ENCODE measurements at places on chromosomes 5 and 9.

DNA sequence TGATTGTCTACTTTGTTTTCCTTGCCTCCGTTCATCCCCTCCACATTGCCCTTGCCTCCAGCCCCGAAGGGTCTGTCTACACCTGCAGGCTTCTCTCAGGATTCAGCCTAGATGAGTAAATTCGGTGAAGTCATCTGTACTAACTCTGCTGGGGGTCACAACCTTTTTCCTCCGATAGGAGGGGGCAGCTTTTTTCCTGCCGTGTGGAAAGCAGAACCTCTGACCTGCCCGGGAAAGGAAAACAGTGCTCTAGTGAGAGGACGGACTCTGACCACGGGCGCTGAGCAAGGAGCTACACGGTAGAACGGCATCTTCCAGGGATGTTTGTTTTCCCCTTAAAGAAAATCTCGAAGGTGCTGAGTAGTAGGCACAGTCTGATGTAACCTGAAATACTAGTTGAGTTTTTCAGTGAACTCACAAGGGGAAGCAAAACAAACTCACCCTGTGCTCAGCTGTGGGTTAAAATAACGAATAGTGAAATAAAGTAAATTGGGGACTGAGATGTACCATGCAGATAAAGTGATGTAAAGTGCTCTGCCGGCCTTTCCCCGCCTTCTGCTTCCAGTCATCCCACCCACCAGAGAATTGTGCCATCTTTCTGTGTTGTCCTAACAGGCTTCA lies 281.8 kb downstream of the AOPEP start:
- no peak for DNase-seq

DNA sequence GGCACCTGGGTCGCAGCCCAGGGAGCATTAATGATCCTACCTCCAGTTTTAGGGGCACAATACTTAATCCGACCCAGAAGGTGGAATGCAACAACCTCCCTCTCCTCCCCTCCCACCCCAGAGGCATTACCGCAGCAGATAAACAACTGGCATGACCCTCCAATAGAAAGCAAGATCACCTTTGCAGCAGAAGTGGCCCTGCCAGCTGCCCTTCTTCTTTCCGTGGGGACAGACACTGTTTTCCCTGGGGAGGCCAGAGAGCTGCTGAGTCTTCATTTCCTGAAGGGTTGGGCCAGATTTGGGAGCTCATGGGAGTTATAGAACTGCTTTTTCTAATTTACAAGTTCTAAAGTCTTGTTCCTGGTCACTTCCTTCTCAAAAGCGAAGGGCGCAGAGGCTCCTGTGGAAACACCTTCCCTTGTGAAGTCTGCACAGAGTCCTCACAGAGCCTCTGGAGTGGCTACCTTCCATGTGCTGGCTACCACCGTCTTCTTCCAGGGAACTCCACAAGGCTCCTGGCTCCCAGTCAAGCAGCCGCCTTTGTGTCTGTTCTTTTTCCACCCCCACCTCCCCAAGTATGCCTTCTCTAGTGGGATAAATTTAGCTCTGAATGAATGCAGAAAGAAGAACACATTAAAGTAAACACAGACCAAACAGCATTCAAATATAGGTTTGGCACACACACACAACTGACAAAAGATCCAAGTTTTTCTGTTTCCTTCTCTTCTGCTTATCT lies 8.0 kb upstream of the PALM2AKAP2 start:
- no peak for DNase-seq

DNA sequence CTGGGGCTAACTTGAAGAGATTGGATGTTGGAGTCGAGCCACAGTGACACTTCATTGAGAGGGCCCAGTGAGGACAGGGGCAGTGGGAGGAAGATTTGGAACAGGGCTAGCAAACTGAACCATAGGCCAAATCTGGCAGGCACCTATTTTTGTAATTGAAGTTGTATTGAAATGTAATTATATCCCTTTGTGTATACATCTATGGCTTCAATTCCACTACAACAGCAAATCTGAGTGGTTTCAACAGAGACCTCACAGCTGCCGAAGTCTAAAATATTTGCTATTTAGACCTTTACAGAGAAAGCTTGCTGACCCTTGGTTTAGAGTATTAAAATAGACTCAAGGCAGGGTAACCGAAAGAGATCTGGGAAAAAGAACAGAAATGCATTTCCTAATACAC lies 4.7 kb upstream of the TNFSF8 start:
- DNase-seq, result no peak

GRCh38 chr5:555058-555623 lies 30.9 kb upstream of the SLC9A3 start:
- DNase-seq, result no peak

DNA sequence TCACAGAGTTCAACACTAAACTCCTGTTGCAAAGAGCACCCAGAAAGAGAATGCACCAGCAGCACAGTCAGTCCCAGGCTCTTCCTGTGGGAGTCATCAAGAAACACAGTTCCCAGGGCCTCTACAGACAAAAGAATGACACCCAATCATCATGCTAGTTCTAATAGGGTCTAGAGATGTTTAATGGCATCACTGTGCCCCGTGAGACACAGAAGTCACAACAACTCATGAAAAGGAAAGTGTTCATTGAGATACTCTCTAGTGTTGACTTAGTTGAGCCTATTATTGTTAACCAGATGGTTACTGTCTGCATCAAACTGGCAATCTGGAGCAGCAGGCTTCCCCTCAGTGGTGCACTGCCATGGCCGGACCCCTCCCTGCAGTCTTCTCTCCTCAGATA lies 1.6 kb downstream of the KLHL3 start:
- DNase-seq, result no peak

- no peak for DNase-seq
These were observed 19.9 kb upstream of the HMHB1 start for GRCh38 chr5:143791848-143792731.

DNA sequence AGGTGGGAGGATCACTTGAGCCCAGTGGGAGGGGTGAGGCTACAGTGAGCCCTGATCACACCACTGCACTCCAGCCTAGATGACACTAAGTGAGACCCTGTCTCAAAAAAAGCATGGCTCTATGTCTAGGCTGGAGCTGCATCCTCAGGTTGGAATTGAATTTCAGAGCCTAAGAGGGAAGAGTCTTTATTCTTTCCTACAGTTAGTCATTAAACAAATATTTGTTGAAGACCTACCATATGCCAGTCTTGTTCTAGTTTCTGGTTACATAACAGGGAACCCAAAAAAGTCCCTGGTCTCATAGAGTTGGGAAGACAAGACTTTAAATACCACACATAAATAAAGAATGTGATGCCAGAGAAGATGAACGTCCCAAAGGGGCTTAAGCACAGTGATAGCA lies 6.9 kb upstream of the GRPEL2 start:
- DNase-seq, result no peak

GRCh38 chr9:10946676-10947410 lies 334.0 kb upstream of the PTPRD start:
- no peak for DNase-seq

DNA sequence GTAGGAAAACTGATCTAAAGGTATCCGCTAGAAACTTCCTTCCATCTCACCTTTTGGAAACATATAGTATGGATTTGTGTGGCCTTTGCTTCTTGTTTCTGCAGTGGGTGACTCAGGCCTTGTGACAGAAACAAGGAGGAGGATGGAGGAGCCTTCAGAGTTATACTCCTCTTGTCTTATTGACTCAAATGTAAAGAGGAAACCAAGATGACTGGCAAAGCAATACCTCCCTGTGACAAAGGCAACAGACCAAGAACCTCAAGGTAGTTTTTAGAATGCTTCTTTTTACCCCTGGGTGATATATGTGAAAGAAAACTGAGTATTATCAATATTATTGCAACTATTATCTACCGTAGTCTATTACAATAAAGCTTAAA lies 123.3 kb upstream of the SLIT3 start:
- DNase-seq, result no peak

DNA sequence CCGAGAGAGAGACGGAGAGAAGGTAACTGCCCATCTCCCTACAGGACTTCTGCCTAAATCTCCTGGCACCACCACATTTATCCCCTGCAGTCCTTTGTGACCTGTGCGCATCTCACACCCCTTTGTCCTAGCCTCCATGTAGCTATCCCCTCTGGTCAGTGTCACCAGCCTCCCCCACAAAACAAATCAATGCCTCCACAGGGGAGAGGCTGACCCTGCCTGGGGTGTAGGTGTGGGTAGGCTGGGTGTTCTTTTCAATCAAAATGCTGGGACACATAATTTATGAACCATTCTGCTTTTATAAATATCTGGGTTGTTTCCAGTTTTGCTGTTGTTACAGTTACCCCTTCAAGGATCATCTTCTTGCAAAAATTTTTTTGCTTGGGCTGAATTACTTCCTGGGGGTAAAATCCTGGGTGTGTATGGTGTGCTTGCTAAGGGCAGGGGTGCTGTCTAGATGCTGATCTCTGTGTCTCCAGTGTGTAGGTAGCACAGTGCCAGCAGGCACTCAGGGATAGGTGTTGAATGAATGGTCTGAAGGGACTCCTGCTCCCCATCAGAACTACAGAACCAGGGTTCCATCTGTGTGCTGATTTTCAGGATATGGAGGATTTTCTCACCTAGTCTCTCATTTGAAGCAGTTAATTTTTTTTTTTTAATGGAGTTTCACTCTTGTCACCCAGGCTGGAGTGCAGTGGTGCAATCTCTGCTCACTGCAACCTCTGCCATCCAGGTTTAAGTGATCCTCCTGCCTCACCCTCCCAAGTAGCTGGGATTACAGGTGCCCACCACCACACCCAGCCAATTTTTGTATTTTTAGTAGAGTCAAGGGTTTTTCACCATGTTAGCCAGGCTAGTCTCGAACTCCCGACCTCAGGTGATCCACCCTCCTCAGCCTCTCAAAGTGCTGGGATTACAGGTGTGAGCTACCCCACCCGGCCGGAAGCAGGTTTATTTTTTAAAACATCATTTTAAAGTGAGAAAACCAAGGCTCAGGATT lies at the start of gene GARIN3:
TSS of gene GARIN3 (minus strand) at position 51 of the 1,000 bp plus-strand sequence. CDS start 96 bp downstream, outside the sequence.
- no peak for DNase-seq

- no peak for DNase-seq
These were observed 16.8 kb downstream of the NR6A1 start for GRCh38 chr9:124754289-124754688.

GRCh38 chr9:38311382-38312270 lies 80.9 kb upstream of the ALDH1B1 start:
- DNase-seq, result no peak

- no peak for DNase-seq
These were observed 76.0 kb downstream of the FCHO2 start for GRCh38 chr5:73031839-73032238.

DNA sequence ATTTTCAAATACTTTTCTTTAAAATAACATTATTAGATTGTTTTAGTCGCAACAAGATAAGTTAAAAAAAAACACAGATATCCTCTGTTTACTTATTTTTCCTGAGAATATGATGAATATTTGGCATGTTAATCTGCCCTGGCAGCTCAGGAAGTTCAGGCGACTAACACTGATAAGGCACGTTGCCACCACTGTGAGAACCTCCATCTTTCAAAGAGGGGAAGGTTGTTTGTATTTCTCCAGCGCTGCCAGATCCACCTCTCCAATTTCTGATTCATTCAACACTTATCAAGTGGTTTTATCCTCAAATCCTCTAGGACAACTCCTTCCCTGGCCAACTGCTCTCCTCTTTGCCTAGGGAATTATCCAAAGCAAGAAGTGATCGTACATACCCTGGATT lies 21.8 kb downstream of the CTNNAL1 start:
- no peak for DNase-seq

DNA sequence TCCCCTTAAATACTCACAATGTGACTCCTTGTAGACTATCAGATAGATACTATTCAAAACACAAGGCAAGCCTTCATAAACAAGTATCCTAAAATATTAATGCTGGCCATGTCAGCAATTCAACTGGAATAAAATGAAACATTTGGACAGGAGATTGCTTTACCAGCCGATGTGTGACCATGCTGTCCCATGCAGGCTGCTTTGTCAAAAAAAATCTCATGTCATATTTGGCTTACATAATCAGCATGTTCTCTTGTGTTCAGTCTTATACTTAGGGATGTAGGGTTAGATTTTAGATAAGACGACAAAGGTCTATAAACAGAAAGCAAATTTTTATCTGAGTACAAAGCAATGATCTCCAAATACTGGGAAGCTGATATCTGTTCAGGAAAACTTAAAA lies 108.5 kb downstream of the NR6A1 start:
- no peak for DNase-seq

DNA sequence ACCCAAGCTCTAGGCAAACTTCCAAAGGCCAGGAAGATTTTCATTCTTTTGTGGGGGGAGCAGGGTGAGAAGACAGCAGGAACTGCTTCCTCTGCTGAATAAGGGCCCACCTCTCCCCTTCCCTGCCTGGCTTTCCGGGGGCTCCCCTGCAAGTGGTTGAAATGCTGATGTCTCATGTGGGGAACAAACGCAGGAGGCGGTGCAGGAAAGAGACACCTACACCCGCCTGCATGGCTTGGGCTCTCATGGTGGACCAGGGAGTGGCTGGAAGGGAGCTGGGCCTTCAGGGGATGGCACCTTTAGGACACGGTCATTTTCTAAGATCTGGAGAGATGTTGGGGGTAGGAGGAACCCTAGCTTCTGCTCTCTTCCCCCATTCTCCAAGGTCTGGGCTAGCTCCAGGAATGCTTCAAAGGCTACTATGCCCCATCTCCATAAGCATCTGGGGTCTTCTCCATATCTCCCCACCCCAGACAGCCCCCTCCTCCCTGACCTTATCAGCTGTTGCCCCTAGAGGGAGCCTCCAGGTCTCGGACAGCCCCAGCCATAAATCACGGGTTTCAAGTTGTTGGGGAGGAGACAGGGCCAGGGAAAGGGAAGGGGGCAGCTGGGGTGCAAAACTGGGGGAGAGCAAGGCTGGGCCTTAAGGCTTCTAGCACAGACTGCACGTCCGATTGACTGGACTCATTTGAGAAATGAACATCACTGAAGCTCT lies 76.6 kb downstream of the PSD2 start:
- no peak for DNase-seq

DNA sequence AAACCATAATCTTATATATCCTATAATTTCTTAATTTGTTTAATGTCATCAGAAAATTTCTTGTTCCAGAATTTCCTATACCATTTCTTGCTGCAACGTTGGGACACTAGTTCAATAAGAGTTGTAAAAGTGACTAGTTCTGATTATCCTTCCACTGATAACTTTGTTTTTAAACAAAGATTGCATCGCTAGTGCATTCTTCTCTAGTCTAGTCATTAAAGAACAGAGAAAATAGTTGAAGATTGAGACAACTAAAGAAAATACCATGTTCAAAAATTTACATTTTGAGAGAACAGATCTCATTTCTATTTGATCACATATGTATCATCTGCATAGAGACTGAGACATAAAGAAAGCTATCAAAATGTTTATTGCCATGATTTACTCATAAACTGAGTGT lies 1888.2 kb downstream of the EFNA5 start:
- DNase-seq, result no peak
